ENCODE measurements at places on chromosomes 13 and 19.

DNA sequence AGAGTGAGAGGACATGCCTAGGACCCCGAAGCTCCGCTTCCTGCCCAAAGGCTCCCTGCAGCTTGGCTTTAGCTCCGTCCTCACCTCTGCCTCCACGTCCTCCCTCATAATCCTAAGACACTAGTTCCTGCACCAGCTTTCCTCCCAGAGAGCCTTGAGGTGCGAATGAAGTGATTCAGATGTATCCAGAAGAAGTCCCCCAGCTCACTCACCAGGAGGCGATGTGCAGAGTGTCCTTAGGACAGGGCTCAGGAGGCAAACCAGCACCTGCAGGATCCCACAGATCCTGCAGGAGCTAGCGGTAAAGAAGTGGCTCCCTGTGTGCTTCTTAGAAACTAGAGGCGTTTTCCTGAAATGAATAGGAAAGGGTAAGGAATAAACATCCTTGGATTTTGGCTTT, 109.7 kb downstream of the HSPH1 start:
- DNase-seq: no peak

- no peak for DNase-seq
Observed at GRCh38 chr13:34176633-34177032, 358.7 kb downstream of the RFC3 start.

DNA sequence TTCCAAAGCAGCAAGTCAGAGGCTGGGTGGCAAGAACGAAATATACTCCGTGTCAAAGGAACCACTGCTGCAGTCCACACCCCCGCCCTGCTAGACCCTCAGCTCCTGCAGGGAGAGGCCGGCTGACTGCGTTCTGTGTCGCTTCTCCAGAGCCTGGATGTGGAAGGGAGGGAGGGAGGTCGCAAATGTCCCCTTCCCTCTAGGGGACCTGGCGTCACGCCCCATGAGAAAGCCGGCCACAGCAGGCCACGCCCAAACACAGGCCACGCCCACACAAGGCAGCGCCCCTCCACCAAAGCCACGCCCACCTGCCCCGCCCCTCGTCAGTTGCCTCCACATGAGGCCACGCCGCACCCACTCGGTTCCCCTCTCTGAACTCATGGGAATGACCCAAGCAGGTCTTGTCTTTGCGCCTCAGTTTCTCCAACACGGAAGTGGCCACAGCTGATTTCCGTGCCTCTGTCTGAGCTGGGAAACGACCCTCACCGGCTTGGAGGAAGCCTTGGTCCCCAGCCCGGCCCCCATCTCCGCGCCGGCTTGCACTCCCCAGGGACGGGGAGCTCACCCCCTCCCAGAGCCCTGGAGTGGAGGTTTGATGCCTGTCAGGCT, 38.4 kb upstream of the TCF3 start:
- DNase-seq: no peak

DNA sequence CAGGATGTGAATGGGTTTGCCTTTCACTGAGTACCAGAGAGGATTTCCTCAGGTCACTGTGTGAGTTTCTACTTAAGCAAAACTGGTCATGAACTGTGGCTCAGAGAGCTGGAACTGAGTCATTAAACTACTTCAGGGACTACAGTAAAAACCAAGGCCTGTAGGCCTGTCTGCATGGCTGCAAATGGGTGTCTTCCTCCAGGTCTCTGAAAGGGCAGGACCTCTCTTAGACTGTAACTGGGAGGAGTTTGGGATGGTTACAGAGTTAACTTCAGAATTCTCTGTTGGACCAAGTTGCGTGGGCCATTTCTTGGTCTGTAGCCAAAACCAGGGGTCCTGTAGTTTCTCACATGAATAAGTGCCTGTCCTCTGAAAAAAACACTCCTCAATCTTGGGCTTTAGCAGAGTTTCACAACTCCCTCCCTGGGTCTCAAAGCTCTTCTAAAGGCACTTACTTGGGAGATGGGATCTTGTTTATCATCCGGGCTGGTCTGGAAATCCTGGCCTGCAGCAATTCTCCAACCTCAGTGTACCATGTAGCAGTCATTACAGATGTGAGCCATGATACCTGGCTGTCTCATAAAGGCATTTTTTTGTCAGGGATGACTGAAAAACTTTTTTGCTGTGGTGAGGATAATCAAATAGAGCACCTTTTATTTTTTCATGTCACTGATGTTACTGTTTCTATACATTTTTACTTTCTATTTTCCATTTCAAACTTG, 19.7 kb downstream of the ZNF714 start:
- DNase-seq: no peak

DNA sequence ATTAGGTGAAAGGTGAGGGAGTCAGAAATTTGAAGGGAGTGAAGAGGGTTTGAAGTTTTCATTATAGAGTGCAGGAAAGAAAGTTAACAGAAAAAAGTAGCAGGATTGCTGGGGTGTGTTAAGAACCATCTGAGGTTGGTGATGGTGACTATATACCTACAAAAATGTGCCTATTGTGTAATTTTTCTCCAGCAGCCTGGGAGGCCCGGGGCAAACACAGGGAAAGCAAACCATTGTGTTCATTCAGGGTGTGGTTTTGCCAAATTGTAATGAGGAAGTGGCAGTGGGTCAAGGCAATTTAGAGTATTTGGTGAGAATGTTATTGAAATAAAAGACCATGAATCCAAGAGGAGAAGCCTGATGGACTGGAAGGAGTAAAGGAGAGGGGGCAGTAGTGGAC, 8.2 kb upstream of the SUCLA2 start:
- DNase-seq: no peak

All from cerebellar cortex (tissue), 1 donor.